ENCODE measurements at places on chromosomes 12 and 14. TPM values are rescaled to one million over a fixed set of nuclear protein-coding genes. Genes with fewer than 3 reads are reported as not detected.
A peak's percentile ranks its signal among the peaks of the same experiment; 100 is the strongest.

- H3K27me3 ChIP-seq, result no peaks in the 10 kb centered on the region
- DNase-seq, result no peak
- H3K4me3 ChIP-seq, result no peak overlapping the region
- H3K36me3 ChIP-seq, result peaks cover 5% of the 10 kb centered on the region
- H3K4me1 ChIP-seq, result peaks cover 5% of the 10 kb centered on the region
Measured at GRCh38 chr14:35368583-35369392, 35.8 kb downstream of the NFKBIA start.

DNA sequence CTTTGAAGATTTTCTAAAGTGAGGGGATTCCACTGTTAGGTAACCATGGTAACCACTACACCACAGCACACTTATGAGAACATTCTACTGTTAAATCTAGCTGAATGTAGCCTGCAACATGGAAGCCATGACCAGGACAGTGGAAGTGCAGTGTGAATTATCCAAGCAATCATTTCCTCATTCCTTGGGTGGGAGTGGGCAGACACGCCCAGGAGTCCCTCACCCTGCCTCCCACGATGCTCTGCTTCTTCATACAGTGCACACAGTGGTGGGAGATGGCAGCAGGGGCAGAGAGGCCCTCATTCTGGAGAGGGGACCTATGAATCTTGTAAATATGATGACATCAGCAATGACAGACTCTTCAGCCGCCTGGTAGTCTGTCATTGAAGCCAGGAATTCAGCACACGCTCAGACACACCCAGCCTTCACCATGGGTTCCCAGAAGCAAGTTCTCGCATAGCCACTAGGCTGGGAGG is 70.1 kb upstream of the HOXC13 start:
- H3K4me1 ChIP-seq, result peaks cover 32% of the 10 kb centered on the region
- H3K4me3 ChIP-seq, result no peak overlapping the region
- no peaks in the 10 kb centered on the region for H3K36me3 ChIP-seq
- no peaks in the 10 kb centered on the region for H3K27me3 ChIP-seq
- no peak for DNase-seq

DNA sequence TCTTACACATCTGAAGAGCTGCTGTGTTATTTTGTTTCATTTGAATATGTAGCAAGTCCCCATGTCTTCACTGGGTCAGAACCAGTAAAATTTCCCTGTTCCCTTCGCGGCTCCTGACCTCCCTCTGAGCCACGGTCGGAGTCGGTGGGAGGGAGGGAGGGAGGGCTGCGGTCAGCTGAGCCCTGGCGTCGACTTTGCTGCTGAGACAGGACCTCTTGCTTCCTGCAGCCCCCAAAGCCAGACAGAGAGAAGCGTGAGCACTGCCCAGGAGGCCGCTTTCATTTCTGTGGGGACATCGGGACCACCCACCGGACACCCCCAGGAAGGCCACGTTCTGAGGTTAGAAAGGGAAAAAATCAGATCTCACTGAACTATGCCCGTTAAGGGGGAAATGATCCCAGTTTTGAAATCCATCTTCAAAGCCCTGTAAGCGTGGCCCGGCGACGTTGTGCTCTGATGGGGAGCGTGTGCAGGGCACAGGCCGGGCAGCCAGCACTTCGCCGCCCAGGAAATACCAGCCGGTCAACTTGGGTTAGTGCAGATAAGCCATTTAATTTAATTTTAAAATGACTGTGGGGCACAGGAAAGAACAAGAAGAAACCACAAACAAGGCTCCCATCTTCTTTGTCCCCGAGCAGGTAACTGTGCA is 42.1 kb downstream of the NOC4L start:
- H3K4me3 ChIP-seq, result no peak overlapping the region
- H3K27me3 ChIP-seq, result peaks cover 52% of the 10 kb centered on the region
- H3K4me1 ChIP-seq, result peaks cover 5% of the 10 kb centered on the region
- no peak for DNase-seq
- no peaks in the 10 kb centered on the region for H3K36me3 ChIP-seq
- no peak overlapping the region for H3K27ac ChIP-seq

GRCh38 chr14:99037777-99038430 is 234.1 kb downstream of the BCL11B start:
- no peaks in the 10 kb centered on the region for H3K27me3 ChIP-seq
- no peaks in the 10 kb centered on the region for H3K36me3 ChIP-seq
- DNase-seq, result peak; percentile 1
- peaks cover 22% of the 10 kb centered on the region for H3K4me1 ChIP-seq
- no peak overlapping the region for H3K4me3 ChIP-seq
- H3K27ac ChIP-seq, result no peak overlapping the region

DNA sequence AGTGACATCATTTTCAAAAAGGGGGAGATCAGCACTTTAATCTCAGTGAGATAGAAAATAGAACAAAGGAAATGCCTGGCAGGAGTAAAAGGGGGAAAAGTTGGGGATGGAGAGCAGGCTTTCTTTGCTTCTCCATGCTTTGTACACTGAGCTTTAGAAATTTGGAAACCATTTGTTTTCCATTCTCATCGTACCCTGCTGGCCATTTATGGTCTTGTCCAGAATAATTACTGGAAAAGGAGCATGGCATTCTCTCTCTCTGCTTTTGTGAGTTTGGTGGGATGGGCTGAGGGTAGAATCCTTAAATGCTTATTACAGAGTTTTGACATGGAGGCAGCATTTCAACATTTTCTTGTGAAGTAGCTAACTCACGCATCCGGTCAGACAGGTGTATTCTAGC is 104.4 kb upstream of the FLRT2 start:
- no peak for DNase-seq
- peaks cover 31% of the 10 kb centered on the region for H3K4me1 ChIP-seq
- H3K36me3 ChIP-seq, result no peaks in the 10 kb centered on the region
- no peak overlapping the region for H3K27ac ChIP-seq

DNA sequence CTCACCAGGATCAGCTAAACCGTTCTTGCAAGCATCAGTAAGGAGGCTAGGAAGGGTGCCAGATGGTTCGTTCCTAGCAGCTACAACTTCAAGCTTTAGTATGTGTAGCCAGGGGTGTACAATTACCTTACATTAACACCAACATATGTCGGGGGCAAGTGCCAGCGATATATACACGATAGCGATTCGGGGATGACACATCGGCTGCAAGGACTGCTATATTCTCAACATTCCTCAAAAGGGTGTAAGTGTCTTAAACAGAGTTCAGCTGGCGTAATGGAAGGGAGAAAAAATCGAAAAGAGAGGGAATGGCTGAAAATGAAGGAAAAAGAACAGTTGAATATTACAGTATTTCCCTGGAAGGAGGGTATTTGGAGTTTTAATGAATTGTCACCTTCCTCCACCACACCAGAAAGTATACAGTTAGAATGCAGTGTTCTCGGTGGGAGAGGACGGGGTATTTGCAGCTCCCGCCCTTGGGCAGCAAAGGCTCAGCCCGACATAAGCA is 545 bp downstream of the LIMA1 start:
- H3K4me1 ChIP-seq, result peaks cover 6% of the 10 kb centered on the region
- DNase-seq, result peak; percentile 10
- H3K36me3 ChIP-seq, result peaks cover 5% of the 10 kb centered on the region
- H3K27ac ChIP-seq, result peak overlapping the region; percentile 62

GRCh38 chr12:85951823-85952222 is 77.7 kb downstream of the NTS start:
- DNase-seq, result peak; percentile 24
- no peaks in the 10 kb centered on the region for H3K4me1 ChIP-seq
- no peak overlapping the region for H3K27ac ChIP-seq

DNA sequence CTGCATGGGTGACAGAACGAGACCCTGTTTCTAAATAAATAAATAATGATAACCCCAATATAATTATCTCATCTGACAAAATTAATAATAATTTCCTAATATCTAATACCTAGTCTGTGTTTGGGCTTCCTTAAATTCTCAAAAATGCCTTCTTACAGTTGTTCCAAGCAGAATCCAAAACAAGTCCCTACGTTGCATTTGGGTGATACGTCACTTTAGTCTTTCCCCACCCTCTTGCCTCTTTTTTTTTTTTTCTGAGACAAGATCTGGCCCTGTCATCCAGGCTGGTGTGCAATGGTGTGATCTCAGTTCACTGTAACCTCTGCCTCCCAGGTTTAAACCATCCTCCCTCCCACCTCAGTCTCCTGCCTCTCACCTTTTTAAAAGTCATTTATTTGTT is 26.7 kb downstream of the VEZT start:
- peaks cover 46% of the 10 kb centered on the region for H3K36me3 ChIP-seq
- H3K27ac ChIP-seq, result no peak overlapping the region
- no peak for DNase-seq
- no peaks in the 10 kb centered on the region for H3K27me3 ChIP-seq
- H3K4me3 ChIP-seq, result no peak overlapping the region
- H3K4me1 ChIP-seq, result peaks cover 12% of the 10 kb centered on the region

- H3K27me3 ChIP-seq, result no peaks in the 10 kb centered on the region
- DNase-seq, result peak; percentile 97
- H3K4me3 ChIP-seq, result peak within 1 kb of the TSS; percentile 82
- peak within 1 kb of the TSS; percentile 87 for H3K27ac ChIP-seq
Measured at GRCh38 chr12:12891080-12891880, at the start of gene GPRC5A. TSS of gene GPRC5A (plus strand) at chr12:12891562. CDS start at chr12:12908250, 16,688 bp downstream.

GRCh38 chr14:85234156-85235025 is 295.6 kb upstream of the FLRT2 start:
- H3K27me3 ChIP-seq, result no peaks in the 10 kb centered on the region
- peaks cover 10% of the 10 kb centered on the region for H3K36me3 ChIP-seq
- peak overlapping the region; percentile 75 for H3K27ac ChIP-seq
- H3K4me3 ChIP-seq, result peak overlapping the region; percentile 71

GRCh38 chr14:93114713-93115068 is 1.0 kb downstream of the ITPK1 start:
- no peaks in the 10 kb centered on the region for H3K27me3 ChIP-seq
- H3K4me1 ChIP-seq, result peaks cover 19% of the 10 kb centered on the region
- peak overlapping the region; percentile 84 for H3K4me3 ChIP-seq
- no peak overlapping the region for H3K27ac ChIP-seq
- peaks cover 12% of the 10 kb centered on the region for H3K36me3 ChIP-seq
- no peak for DNase-seq

DNA sequence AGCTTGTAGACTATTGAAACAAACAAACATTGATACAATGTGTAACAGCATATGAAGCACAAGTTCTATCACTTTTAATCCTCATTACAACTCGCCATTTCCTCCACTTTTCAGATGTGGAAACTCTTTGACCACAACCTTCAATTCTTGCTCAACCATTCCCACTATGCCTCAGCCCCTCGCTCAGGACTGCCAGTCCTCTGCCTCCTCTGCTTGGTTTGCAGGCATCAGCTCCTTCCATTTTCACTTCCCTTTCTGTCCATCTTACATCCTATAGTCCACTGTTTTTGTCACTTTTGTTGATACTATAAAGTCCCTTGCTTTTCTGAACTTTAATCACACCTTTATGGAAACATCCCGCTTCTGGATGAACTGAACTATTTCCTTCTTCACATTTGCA is 28.2 kb upstream of the CD27 start:
- no peak for DNase-seq
- no peaks in the 10 kb centered on the region for H3K27me3 ChIP-seq
- H3K4me3 ChIP-seq, result no peak overlapping the region
- H3K4me1 ChIP-seq, result no peaks in the 10 kb centered on the region
- H3K36me3 ChIP-seq, result peaks cover 57% of the 10 kb centered on the region

- no peak overlapping the region for H3K4me3 ChIP-seq
- H3K27me3 ChIP-seq, result no peaks in the 10 kb centered on the region
- no peak overlapping the region for H3K27ac ChIP-seq
- H3K36me3 ChIP-seq, result no peaks in the 10 kb centered on the region
- peaks cover 22% of the 10 kb centered on the region for H3K4me1 ChIP-seq
Measured at GRCh38 chr14:102164241-102164641, 24.5 kb downstream of the WDR20 start.

DNA sequence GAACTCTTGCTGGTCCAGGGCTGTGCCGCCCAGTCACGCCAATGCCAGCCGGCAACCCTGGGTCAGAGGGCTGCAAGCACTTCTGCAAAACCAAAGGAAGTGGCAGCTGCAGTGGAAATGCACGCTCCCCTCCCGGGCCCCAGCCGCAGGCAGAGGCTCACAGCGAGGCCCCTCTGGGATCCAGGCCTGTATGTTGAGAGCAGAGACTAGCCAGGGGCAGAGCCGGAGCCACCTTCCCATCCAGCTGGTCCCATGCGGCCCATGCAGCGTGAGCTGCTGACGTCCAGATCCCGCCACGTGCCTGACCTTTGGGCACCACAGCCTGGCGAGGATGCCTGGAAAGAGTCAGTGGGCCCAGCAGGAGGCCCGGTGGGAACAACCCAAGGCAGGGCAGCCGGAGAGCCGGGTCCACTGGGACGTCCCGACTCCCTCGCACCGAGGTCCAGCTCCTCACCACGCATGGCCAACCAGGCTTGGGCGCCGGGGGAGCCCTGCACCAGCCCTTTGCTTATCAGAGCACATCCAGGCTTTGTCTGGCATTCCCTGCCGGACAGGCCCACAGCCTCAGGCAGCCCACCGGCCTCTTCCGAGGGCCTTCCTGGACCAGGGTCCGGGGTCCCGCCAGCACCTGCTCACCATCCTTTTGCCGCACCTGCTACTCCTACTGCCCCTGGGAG is 4.3 kb downstream of the GPR132 start:
- H3K36me3 ChIP-seq, result no peaks in the 10 kb centered on the region
- no peak for DNase-seq
- no peaks in the 10 kb centered on the region for H3K4me1 ChIP-seq
- H3K27me3 ChIP-seq, result peaks cover 9% of the 10 kb centered on the region
- H3K4me3 ChIP-seq, result no peak overlapping the region

- no peak for DNase-seq
- H3K36me3 ChIP-seq, result no peaks in the 10 kb centered on the region
- H3K27ac ChIP-seq, result no peak overlapping the region
- peaks cover 13% of the 10 kb centered on the region for H3K4me1 ChIP-seq
- H3K4me3 ChIP-seq, result no peak overlapping the region
- H3K27me3 ChIP-seq, result no peaks in the 10 kb centered on the region
Measured at GRCh38 chr12:92210071-92210470, 64.4 kb upstream of the BTG1 start.

DNA sequence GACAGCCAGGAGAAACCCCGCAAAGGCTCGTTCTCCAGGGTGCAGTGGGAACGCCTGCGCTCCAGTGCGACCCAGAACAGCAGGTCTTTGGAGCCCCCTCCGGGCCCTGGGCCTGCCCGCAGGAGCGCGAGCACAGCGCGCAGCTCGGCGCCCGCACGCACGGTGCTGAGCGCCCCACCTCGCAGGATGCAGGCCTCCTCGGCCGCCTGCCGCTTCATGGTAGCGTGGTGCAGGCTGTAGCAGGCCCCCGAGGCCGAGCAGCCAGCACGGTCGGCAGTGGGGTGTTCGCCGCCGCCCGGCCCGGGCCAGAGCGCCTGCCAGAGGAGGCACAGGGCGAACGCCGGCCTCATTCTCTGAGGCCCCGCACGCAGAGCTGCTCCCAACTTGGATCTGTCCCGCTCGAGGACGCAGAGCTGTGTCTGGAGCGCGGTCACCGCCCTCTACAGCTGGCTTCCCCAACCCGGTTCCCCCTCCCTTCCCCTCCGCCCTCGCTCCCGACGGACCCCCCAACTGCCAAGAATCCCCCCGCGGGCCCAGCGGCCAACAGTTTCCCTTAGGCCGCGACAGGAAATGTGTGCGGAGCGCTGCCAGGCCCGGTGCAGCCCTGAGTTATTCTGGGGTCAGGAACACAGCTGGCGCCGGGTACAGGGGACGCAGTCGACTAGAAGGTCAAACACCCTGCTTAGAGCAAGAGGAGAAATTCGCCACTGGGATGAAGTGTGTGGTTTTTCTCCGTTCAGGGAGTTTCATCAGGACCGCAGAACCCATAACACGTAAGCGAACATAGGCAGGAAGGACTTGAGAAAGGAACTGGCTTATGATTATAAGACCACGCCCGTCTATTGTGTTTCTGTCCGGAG is at the start of gene CLEC14A:
CLEC14A (minus strand) TSS at position 421 of the 860 bp plus-strand sequence; CDS start at position 350, 71 bp downstream.
- H3K4me1 ChIP-seq, result no peaks in the 10 kb centered on the region
- no peak for DNase-seq
- H3K4me3 ChIP-seq, result no peak within 1 kb of the TSS
- H3K27ac ChIP-seq, result peak within 1 kb of the TSS; percentile 66

Gene PTGER2
- total RNA-seq, result 0.12 TPM

Gene AKAP6
- total RNA-seq, result 2.3 TPM

Gene ATL1
- 3.2 TPM for total RNA-seq

Gene ARMH4
- total RNA-seq, result not detected

Gene DNAH10
- total RNA-seq, result 0.22 TPM

Gene OR6C4
- not detected for total RNA-seq

Measured in MCF 10A (cell line).